CD4-positive, alpha-beta T cell treated with Interleukin-4 for 4 hours (primary cell): ENCODE measurements at places on chromosomes 3 and 15.

DNA sequence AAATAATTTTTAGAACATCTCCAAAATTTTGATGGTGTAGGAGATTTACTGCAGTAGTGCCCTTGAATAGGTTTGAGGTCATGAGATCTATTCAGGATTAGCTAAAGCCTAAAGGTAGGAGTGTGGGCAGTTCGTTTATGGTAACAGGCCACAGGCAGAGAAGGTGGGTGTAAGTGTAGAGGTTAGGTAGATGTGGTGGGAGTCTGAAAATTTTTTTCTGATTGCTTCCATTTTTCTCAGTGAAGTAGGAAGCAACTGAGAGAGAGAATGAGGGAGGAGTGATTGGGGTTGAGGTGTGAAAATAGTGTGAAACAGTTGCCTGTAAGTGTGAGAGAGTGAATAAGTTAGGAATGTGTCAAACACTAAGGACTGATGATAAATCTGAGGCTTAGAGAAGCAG lies 2.2 kb upstream of the ELL3 start:
- DNase-seq: no peak

- no peak for DNase-seq
Measured at GRCh38 chr3:105862217-105862616, 6.6 kb downstream of the CBLB start.

GRCh38 chr15:64110950-64111678 lies 15.3 kb downstream of the SNX1 start:
- no peak for DNase-seq

GRCh38 chr3:45225465-45226205 lies 452 bp downstream of the TMEM158 start:
- DNase-seq: no peak

DNA sequence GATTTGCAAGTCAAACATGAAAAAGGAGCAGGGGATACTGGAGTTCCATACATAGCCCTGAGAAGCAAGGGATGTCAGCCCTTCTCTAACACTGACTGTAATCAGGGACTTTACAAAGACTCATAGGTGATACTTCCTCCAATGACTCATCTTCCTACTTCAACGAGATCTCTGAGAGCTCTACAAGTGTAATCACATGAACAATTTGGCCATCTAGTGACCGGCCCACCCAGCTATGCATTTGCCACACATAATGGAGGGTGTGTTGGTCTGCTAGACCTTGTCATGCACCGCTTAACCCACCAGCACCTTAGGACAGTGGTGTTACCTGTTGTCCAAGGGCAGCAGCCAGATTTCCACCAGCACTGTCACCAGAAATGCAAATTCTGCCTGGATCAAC lies 75.3 kb downstream of the NCEH1 start:
- DNase-seq: peak; percentile 4
